ENCODE measurements at places on chromosomes 4 and X. TPM values are rescaled to one million over a fixed set of nuclear protein-coding genes. Genes with fewer than 3 reads are reported as not detected.

- no peak for DNase-seq
- no peaks in the 10 kb centered on the region for H3K36me3 ChIP-seq
- H3K27me3 ChIP-seq = no peaks in the 10 kb centered on the region
- H3K4me1 ChIP-seq = no peaks in the 10 kb centered on the region
Observed at GRCh38 chr4:45302828-45303227, 576.5 kb upstream of the GNPDA2 start.

PWWP3B gene
- 3.1 TPM for total RNA-seq

AGA gene
- 11.1 TPM for total RNA-seq

GYPA gene
- not detected for total RNA-seq

CEP135 gene
- total RNA-seq = 1.2 TPM
